NCI-H2107 (cell line): ENCODE measurements at places on chromosomes 11 and 22.

DNA sequence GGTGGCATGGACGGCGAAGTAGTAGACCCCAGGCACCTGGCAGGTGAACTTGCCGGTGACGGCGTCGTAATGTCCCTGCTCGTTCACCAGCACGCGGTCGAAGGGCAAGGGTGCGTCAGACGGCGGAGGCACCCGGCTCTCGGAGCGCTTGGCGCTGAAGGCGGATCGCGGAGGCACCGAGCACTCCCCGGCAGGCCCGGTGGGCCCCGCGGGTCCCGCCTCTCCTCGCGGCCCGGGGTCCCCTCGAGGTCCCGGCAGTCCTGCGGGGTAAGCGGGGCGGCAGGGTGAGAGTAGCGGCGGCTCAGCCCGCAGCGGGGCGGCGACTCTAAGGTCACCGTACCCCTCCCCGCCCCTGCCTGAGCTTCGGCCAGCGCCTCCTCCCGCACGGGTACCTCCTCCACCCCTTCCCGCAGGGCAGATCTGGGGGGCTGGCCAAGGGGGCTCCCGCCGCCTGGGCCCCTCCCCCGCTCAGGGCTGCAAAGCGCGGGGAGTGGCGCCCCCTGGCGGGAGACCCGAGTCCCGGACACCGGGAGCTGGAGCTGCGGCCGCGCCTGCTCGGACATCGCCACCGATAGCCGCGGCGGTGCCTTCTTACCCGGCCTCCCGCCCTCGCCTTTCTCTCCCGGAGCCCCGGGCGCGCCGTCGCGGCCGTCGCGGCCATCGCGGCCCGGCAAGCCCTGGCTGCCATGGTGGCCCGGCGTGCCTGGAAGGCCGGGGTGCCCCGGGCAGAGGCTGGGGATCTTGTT lies 921 bp downstream of the C1QTNF5 start:
- DNase-seq = no peak

DNA sequence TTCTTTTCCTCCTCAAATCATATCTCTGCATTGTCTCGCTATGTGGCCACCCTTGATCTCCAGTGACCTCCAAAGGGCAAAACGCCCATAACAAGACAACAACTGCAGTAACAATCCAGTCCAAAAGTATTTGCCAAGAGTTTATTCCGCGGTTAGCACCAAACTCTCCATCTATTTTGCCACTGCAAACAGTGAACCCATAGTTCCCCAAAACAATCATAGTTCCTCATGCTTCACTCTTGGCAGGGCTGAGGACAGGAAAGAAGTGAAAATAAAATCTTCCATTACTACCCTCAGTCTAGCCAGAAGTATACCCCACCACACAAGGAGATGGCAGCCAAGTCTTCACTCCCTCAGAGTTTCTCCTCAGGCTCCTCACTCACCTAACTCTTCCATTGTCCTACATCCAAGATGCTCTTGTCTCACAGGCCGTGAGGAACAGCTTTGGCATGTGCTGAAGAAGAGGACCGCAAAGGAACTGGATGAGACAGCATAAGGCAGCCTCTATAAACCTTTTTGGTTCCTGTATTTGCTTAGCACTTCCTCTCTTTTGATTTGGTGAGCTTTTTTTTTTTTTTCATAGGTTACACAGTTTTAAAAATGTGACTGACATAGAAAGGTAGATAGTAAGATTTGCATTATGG lies at the start of gene LPXN:
Gene LPXN, minus strand, starts transcription at position 480 of the 644 bp plus-strand sequence. Its CDS starts 84 bp downstream, at position 396.
- DNase-seq = no peak

DNA sequence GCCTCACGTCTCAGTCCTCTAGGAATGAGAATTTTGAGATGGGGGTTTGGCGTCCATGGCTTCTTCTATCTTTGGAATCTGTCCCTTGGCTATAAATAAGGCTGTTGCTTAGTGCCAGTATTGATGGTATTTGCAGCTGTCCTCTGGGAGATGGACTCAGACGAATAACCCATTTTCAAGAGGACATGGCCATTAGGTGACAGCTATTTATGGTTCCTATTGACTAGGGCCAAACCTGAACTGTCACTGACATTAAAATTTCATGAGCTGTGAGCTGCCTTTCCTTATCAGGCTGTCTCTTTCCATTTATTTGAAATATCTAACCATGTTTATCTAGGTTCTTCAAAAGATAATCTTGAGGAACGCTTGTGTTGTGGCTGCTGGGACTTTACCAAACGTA lies 92.7 kb downstream of the NAV2 start:
- no peak for DNase-seq

DNA sequence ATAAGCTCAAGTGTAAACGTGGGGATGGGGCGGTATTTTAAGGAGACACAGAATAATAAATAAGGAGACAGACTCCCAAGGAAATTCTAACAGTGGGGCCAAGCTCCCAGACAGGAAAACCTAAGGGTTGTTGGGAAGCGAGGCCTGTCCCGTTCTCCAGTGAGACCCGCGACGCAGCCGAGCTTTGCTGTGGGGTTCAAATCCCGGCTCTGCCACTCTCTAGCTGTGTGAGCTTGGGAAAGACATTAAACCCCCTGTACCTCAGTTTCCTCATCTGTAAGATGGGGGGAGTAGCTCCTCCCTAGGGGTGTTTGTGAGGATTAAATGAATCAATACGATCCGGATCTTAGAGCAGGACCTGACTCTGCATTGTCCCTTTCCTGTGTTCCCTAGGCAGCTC lies 106.8 kb downstream of the TRIM29 start:
- no peak for DNase-seq

DNA sequence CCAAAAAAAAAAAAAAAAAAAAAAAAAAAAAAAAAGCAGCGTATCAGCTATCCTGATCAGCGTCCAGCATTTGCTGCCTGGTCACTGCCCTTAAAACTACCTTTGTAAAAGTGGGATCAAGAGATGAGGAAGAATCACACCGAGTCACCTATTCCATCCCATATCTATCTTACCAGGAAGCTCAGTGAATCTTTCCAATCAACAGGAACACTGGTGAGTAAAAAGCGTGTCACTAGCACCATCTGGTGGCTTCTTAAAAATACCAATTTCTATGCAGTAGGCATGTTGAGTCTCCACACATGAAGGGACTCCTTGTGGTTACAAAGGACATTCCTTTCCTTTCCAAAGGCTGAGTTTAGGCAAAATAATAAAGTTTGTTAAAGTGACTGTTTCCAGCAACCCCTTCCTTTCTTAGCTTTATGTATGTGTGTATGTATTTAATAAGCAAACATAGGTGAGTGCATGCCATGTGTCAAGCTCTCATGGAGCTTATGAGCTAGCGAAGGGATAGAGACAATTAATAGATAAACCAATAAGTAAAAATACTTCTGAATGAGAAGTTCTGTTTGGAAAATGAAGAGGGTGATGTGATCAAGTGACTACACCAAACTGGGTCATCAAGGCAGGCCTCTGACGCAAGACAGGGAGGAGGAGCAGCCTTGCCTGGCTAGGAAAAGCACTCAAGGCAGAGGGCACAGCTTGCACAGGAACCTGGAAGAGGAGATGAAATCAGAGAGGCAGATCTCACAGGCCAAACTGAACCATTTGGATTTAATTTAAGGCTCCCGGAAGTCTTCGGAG lies 13.9 kb upstream of the TP53AIP1 start:
- no peak for DNase-seq

DNA sequence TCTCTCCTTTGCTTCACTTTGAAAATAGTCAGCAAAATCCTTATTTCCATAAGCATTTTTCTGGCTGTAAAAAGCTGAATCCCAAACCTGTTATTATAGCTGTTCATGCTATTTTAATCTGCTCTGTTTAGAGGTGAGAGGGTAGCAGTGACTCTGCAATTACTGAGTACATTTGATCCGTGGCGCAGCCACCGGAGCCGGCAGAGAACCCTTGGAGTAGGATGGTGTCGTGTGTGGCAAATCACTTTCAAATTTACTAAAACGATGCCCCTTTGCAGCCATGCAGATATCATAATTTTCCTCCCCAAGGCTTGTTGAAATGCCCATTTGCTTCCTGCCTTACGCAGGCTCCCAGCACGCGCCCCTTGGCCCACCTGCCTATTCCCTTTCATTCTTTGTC lies 69.6 kb downstream of the ZBTB16 start:
- DNase-seq = no peak

DNA sequence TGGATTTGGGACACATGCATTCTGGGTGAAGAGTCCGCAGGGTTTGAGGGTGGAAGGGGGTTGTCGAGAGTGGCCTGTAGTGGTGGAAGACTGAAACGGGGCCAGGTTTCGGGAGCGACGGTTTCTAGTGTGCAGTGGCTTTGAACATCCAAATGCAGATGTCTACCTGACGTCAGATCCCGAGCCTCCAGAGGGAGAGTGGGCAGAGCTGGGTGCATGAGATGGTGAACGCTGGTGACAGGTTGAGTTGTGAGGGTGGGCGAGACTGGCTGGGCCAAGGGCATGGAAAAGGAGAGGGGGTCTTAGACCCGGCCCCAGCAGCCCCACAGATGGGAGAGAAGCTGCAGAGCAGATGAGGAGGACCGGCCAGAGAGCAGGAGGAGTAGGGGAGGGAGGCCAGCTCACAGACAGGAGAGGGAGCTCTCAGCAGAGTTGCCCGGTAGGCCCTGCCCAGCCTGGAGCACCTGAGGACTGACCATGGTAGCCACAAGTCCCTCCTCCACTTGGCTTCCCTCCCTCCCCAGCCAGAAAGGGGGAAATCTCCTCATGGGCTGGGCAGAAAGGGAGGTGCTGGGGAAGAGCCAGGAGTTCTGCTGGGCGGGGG lies 14.2 kb downstream of the KCNJ4 start:
- DNase-seq = no peak

- DNase-seq = no peak
Measured at GRCh38 chr11:31214372-31214771, 155.2 kb downstream of the DCDC1 start.

GRCh38 chr11:63826471-63827190 lies 12.3 kb upstream of the MARK2 start:
- no peak for DNase-seq

DNA sequence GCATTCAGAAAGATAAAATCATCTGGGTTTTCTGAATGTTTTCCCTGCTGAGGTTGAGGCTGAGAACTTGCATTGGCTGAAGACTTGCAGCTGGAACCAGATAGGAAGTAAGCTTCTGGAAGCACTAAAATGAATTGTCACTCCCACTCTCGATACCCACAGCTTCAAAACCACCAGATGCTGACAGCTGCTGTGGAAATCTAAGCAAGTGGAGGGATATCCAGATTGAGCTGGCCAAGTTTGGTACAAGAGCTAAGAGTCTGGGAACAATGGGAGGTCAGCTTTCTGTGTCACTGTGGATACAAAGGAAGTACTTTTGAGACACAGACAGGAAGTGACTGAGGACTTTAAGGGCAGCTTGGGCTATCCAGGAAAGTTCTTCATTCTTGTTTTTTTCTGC lies 51.3 kb upstream of the CD44 start:
- DNase-seq = no peak

DNA sequence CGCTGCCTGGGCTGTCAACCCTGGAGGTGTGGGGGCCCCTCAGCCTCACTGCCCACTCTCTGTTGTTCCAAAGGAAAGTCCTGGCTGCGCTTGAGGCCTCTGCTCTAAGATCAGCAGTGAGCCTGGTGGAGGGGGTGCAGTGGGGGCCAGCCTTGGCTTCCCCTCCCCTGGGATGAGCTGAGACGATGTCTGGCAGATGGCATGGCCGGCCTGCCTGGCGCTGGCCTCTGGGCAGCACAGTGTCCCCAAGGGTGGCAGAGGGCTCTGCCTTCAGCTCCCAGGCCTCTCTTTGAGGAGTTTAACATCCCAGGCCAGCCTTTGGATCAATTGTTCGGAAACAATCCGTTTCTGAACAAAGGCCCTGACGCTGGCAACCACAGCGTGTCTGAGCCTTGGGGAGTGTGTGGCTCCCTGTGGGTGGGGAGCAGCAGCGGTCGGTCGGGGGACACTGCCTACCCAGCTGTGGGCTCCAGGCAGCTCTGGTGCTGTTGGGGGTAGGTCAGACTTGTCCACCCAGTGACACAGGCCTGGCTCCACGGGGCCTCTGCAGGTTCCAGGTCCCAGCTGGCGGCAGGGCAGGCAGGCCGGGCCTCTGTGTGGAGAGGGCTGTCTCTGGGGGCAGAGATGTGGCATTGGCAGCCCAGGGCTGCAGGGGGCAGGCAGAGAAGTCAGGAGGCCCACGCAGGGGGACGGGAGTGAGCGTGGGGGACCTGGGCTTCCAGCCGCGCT lies 12.1 kb downstream of the TSPAN4 start:
- DNase-seq = no peak

GRCh38 chr11:35104655-35105054 lies 34.3 kb upstream of the CD44 start:
- no peak for DNase-seq

DNA sequence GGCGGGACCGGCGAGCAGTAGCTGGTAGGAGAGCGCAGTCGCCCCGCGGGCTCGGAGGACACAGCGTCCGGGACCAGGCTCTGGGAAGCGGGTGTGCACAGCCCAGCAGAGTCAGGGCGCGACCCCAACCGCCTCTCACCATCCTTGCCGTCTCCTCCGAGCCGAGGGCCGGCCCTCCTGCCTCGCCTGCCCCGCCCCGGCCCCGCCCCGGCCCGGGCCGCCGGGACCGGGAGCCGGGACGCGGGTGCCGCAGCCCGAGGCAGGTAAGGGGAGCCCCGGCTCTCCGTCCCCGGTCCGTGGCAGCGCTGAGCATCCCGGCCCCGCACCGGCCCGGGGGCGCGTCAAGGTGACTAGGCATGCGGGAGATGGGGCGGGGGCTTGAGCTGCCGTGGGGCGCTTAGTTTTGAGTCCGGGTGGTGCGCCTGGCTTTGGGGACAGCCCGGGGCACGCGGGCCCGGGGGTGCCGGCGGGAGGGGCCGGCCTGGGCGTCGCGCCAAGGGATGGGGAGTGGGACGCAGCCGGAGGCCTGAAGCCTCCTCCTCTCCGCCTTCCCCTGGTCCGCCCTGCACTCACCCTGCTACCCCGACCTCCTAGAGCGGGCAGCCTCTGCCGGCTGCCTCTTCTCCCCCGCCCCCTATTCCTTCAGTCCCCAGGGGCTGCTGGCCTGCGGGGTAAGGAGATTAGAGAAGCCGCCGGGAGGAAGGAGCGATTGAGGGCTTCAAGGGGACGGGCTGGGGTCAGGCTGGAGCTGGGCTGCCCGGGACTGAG lies at the start of gene ABCG4:
Gene ABCG4, plus strand, starts transcription at position 35 of the 768 bp plus-strand sequence. CDS start 914 bp downstream, outside the sequence.
- no peak for DNase-seq

DNA sequence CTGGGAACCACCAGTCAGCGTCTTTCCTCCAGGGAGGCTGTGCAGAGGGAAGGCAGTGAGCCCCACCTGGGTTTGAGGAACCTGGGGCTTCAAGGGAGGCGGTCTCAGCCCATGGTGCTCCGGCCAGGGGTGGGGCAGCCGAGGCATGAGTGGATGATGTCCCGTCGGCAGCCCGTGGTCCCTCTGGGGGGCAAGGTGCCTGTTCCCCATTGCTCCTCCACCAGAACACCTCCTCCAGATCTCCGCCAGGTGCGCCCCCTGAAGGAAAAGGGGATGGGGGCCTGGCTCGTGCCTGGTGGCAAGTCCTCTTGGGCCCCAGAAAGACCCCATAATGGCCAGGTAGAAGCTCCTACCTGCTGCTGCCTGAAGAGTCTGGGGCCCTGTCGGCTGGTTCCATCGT lies 94.1 kb downstream of the KCNQ1 start:
- DNase-seq = no peak

DNA sequence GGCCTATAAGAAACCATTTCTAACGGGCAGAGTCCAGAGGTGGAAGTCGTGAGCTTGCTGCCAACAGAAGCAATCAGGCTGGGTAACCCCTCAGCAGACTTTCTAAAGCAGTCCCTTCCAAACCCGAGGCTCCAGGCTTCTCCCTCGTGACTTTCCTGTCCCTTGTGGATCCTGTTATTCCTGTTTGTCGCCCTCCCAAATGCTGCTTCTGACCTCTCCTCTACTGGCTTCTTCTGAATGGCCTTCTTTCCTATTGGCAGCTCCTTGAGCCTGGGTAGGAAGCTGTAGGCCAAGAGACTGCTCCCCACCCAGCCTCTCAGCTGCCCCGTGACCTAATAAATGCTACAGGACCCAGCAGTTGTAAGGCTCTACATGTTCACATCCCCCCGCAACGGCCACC lies 35.0 kb downstream of the MAFF start:
- no peak for DNase-seq
